ENCODE measurements at places on chromosomes 11 and 22. TPM values are rescaled to one million over a fixed set of nuclear protein-coding genes. Genes with fewer than 3 reads are reported as not detected.

DNA sequence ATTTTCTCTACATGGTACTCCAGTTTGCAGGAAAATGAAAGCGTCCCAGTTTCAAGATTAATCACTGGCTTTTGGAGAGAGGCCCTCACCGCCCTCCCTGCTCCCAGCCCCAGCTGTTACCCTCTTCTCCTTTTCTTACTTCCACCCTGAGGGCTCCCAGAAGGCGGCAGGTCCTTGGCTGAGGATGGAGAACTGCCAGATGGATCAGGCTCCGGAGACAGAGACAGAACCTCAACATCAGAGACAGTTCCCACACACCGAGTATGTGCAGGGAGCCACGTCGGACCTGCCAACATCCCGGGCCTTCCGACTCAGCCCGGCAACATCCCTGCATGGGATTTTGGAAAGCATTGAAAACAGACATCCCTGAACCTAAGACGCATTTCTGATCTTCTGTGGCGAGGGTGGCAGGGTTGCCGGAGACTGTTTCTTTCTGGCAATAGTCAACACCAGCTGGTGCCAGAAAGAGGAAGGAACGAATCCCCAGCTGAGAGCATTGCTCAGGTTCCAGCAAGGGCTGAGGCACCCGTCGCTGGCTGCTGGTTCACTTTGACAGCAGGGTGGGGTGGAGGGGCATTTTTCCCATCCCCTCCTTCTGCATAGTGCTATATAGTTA is 467.1 kb downstream of the MIAT start:
- peak; percentile 32 for DNase-seq

GRCh38 chr11:61966734-61967115 is 709 bp downstream of the FTH1 start:
- no peak for DNase-seq

DNA sequence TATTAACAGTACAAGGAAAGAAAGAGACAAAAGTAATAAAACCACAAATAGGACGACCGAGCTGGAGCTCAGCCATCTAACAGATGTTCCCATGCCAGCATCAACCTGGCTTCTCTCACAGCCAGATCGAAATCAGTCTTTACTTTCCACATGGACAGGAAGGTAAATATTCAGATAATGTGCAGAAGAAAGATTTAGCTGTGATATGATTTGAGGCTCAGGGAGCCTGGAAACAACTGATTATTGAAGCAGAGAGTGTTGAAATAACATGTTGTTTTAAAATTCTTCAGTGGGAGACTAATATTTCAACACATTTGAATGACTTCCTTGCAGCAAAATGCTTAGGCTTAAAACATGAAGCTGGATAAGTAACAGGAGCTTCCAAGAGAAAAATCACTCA is 546.8 kb downstream of the ETS1 start:
- no peak for DNase-seq

KRTAP5-9 gene
- total RNA-seq: 0.29 TPM

- no peak for DNase-seq
Observed at GRCh38 chr11:19450282-19450681, 209.5 kb upstream of the E2F8 start.

GRCh38 chr11:61650781-61651571 is 29.2 kb upstream of the DAGLA start:
- peak; percentile 98 for DNase-seq

DNA sequence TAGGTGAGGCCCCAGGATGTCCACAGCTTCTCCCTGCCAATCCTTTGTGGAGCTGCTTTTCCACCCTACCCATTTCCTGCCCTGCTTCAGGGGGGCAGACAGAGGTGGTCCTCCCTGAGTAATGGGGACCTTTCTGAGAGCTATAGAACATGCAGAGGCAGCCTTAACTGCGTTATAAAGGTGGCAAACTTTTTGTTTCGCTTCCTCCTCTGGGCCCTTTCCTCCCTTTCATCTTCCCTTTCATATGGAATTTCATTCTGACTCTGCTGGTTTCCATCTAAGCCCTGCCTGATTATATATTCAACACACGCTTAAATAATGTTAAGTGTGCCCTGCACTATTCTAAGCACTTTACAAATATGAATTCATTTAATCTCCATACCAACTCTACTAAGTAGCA is 169.3 kb upstream of the E2F8 start:
- no peak for DNase-seq

SLC6A5 gene
- total RNA-seq: not detected

FBLN1 gene
- total RNA-seq: 12.2 TPM

DNA sequence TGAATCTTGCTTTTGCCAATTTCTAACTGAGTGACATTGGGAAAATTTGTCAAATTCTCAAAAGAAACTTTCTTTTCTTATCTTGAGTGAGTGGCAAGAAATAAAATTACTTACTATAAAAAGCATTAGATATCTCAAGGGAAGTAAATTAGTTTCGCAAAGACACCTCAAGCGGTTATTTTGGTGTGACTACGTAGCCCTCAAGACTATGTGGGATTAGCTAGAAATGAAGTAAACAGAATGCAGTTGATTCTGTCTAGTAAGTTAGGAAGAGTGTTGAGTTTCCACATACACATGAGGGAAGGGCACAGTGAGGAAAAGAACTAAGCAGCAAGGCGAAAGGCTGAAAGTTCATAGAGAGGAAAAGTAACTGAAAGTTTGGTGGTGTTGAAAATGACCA is 28.3 kb upstream of the MS4A6A start:
- no peak for DNase-seq

DNA sequence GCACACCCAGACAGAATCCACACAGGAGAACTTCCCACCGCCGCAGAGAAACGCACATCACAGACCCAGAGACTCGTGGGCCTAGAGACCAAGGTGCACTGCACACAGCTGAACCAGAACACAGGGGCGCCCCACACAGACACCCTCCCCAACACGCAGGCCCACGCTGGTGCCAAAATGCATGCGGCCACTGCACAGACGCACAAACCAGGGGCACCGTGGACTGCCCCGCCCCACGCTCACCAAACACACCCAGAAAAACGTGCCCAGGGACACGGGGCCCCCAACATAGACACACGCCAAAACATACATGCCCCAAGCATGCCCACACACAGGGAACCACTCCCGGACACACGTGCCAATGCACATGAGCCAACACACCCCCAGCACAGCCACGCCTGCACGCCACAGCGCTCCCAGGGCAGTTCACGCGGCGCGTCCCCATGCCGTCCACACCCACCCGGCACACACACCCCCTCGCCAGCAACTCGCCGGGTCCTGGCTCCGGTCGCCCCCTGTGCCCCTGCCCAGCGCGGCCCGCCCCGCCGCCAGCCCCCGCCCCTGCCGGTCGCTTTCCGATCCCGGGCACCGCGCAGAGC is 7.8 kb downstream of the ELFN2 start:
- DNase-seq: no peak

DNA sequence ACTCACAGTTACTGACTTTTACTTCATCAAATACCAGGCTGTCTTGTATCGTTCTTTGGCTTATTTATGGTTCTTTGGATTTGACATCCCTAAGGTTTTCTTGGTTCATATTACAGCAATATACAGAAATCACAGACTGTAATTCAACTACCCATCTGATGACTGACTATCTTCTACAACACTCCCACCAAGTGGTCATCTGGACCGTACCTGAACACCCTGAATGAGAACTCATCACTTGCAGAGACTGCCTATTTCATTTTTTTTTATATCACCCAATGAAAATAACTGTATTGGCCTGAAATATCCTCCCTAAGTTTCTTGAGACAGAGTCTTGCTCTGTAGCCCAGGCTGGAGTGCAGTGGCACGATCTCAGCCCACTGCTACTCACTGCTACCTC is 9.5 kb upstream of the UPB1 start:
- DNase-seq: peak; percentile 36

DNA sequence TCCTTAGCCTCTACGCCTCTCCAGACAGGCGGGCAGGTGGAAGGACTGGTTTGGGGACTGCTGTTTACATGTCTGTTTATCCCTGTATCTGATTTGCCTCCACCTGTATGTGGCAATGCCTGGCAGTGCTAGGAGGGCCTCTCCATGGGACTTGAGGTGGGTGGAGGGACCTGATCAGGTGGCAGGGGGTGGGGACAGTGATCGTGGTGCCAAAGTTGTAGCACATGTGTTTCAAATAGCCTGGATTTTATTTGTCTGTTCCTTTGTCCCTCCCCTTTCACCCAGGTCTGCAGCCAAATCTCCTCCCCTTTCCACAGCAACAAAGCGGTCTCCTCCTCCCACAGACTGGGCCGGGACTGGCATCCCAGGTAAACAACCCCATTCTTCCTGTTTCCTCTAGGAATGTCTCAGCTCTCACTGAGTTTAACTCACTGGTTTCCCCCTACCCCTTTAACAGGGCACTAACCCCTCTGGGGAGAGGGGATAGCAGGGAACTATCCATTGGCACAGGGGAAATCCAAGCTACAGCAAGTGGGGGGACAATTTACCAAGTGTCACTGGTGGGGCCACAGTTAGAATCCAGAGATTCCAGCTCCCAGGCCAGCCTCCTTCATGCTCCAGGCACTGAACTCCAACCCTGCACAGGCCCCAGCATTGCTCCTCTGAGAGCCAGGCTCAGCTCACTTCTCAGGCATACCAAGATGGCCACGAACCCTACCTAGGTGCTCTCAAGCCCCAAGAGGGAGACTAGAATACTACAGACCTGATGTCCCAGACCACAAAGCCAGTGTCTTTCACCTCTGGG is 22.9 kb upstream of the TLCD5 start:
- DNase-seq: no peak

DNA sequence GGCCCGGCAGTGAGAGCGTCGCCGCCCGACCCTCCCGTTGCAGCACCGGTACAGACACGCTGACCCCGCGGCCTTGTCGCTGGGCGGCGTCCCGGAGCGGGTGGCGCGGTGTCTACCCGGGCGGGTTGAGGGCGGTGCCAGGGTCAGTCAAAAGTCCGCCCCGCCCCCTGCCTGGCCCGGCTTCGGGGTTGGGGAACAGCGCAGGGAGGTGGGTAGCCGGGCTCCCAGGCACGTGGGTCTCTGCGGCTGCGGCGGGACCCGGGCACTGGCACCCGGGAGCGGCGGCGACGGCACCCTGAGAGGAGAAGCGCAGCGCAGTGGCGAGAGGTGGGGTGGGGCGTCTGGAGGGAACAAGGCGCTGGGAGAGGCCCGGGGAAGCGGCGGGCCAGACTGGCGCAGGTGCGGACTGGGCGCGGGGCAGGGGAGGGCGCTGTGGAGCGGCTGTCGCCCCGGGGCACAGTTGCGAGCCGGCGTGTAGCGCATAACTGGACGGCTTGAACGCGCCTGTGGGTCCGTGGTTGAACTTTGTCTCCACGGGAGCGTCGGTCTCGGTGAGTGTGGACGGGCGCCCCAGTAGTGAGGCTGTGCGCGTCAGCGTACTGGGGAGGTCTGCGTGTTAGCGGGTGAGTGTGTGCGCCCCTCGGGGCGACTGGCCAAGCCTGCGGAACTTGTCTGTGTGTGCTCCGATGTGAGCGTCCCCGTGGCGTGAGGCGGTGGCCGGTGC is at the start of gene P2RY2:
Gene P2RY2, plus strand, starts transcription at position 176 of the 724 bp plus-strand sequence. CDS start 15,879 bp downstream, outside the sequence.
- peak; percentile 51 for DNase-seq

SYT8 gene
- total RNA-seq: 2.8 TPM

- DNase-seq: no peak
Observed at GRCh38 chr11:115132436-115133228, 371.6 kb downstream of the CADM1 start.

DNA sequence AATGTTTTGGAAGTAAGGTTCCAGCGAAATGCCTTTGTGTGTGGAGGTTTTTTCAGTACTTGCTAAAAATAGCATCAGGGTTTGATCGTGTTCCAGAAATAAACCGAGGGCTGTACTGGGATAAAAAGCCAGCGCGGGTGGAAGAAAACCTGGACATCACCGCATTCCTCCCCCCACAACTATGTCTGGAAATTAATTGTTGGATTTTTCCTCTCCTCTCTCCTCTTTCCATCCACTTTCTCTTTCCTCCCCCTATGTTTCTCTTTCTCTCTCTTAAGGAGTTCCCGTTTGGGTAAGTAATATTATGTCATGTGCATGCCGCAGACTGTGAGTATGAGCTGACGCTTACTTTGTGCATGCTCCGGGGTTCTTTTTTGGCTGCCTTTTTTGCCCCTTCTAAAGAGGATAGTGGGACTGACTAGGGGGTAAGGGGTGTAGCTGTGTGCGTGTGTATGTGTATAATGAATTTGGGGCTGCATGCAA is 104.2 kb upstream of the HSD17B12 start:
- DNase-seq: peak; percentile 57

- DNase-seq: no peak
Observed at GRCh38 chr22:50081426-50082196, 3.6 kb downstream of the MLC1 start.

MMP27 gene
- not detected for total RNA-seq

- DNase-seq: peak; percentile 17
Observed at GRCh38 chr11:13939961-13940906, 22.3 kb upstream of the SPON1 start.

DNA sequence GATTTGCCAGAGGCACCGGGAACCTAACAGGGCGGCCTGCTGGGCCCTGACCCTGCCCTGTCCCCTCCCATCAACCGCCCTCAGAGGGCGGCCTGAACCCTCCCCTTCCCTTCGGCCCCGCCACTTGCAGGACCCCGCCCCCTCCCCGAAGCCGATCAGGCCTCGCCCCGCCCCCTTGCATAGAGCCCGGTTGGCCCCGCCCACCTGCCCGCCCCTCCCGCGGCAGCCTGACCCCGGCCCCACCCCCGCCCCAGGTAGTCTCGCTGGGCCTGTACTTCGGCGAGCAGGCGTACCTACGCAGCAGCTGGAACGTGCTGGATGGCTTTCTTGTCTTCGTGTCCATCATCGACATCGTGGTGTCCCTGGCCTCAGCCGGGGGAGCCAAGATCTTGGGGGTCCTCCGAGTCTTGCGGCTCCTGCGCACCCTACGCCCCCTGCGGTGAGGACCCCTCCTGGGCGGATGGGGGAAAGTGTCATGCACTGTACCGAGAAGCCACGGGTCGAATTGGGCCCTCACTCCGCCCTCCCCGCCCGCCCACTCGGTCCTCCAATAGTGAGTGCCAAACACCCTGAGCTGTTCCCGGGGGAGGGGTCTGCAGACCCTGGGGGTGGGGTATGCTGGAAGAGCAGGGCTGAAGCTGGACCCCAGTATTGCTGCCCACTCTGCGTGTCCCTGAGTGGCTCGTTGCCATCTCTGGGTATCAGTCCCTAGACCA is 94.1 kb downstream of the CACNA1I start:
- no peak for DNase-seq

- DNase-seq: no peak
Observed at GRCh38 chr22:22161924-22162851, 82.4 kb upstream of the VPREB1 start.

- DNase-seq: no peak
Observed at GRCh38 chr11:28528217-28528616, 420.0 kb downstream of the METTL15 start.

DNA sequence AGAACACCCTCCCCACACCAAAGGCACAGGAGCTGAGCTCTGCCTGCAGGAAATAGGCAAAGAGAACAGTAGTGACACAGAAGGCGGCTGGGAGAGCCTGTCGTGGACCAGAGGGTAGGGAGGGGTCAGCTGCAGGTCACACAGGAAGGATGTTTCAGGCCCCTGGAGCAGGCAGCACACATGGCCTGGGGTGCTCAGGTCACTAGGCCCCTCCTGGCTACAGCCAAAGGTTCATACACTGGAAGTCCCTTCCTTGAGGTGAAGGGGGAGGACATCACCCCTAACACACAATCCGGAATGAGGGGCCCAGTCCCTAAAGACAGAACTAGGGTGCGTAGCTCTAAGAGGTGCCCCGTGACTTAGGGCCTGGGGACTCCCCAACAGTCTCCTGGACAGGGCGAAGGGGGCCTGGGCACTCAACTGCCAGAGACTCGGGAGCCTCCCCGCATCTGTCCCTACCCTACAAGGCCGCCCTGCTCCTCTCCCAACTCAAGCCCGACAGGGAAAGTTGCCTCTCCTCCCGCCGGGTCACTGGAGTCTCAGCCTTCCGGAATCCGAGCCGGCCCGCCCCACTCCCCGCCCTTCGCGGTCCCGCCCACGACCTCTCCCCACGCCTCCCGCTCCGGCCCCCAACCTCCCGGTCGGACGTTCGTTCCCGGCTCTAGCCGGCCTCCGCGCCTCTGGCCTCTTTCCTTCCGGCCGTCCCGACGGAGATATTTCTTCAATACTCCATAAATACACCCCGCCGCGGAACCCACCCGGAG is at the start of gene CYB5R2:
Gene CYB5R2, minus strand, starts transcription at position 541 of the 764 bp plus-strand sequence. CDS start 675 bp downstream, outside the sequence.
- peak; percentile 22 for DNase-seq

All from myocyte (in vitro differentiated cells).